ENCODE measurements at places on chromosomes 3 and 15.

GRCh38 chr15:27232876-27233275 lies 261.9 kb downstream of the GABRG3 start:
- H3K4me3 ChIP-seq: no peak overlapping the region
- H3K27me3 ChIP-seq: no peaks in the 10 kb centered on the region
- no peak overlapping the region for H3K27ac ChIP-seq
- peaks cover 18% of the 10 kb centered on the region for H3K4me1 ChIP-seq

GRCh38 chr3:70539908-70540307 lies 227.5 kb upstream of the MDFIC2 start:
- peaks cover 4% of the 10 kb centered on the region for H3K4me1 ChIP-seq
- no peak for DNase-seq
- H3K4me3 ChIP-seq: no peak overlapping the region
- peaks cover 7% of the 10 kb centered on the region for H3K27me3 ChIP-seq

DNA sequence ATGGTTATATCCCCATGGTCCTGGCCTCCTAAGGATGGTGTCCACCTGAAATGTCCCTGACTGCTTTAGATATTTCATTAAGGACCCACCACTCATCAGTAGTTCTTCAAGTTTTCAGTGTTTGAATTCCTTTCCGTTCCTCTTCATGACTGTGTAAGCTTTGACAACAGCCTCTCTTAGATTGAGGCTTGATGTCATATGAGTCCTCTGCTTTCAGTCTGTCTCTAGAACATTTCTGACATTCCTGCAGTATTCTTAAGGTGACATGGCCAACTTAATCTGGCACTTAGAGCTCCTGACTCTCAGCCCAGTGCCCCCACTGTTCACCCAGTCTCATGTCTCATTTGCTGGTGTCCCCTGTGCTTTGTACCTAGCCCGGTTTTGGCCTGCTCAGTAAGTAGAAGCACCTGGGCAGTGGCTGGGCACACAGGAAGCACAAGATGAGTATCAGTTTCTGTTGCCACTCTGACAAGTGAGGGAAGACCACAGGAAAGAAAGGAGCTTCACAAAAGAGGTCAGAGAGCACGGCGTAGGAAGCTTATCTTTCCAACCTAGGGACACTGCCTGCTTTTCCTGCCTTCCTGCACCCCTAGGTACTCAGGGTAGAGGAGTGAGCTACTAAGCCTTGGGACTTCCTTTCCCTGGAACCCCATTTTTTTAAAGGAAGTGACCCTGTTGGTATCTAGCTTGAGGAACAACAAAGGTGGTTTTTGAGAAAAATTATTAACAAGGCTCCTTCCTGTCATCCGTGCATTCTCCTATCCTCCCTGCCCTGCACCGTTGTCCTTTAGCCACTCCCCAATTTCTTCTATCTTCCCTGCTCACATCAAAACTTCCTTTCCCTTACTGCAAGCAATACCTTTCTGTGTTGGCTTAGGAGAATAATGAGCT lies 103.1 kb downstream of the KLHL25 start:
- H3K4me3 ChIP-seq: no peak overlapping the region
- peak overlapping the region; percentile 61 for H3K27ac ChIP-seq
- H3K27me3 ChIP-seq: no peaks in the 10 kb centered on the region
- H3K4me1 ChIP-seq: peaks cover 26% of the 10 kb centered on the region

DNA sequence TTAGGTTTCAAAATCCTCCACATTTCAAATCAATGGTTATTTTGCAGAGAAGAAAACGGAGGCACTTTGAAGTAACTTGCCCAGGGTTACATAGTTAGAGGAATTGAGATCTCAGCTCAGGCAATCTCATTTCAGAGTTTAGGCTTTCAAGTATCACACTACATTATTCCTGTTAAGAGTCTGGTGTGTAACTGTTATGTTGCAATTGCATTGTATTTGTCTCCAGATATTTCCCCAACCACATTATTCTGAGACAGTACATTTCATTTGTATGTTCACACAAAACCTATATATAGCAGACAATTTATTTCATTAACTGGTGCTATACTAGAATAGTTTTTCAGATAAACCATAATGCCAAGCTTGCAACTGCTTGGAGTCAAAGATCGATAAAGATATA lies 154.2 kb upstream of the TSPAN3 start:
- no peak for DNase-seq
- H3K36me3 ChIP-seq: no peaks in the 10 kb centered on the region
- H3K27me3 ChIP-seq: no peaks in the 10 kb centered on the region
- peaks cover 25% of the 10 kb centered on the region for H3K4me1 ChIP-seq

DNA sequence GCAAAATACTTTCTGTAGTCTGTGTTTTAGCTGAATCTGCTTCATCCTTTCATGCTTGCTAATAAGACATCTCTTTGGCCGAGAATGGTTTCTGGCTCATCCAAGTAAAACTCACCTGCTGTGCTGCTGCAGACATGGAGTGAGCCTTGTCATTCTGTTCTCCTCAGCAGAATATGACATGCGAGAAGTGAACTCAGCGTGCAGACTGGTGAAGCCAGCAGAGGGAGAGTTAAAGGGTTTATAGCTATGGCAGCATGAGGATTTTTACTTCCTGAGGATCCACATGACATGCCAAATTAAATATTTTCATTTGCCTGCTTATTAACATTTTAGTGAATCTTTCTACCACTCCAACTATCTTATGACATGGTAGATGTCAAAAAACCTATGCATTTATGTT lies 658.4 kb upstream of the NECTIN3 start:
- H3K4me1 ChIP-seq: peaks cover 5% of the 10 kb centered on the region
- no peaks in the 10 kb centered on the region for H3K36me3 ChIP-seq
- DNase-seq: no peak
- H3K4me3 ChIP-seq: no peak overlapping the region
- no peaks in the 10 kb centered on the region for H3K27me3 ChIP-seq

GRCh38 chr3:27345493-27345892 lies 23.7 kb downstream of the NEK10 start:
- no peaks in the 10 kb centered on the region for H3K27me3 ChIP-seq
- no peak overlapping the region for H3K4me3 ChIP-seq
- no peaks in the 10 kb centered on the region for H3K36me3 ChIP-seq
- DNase-seq: no peak
- H3K4me1 ChIP-seq: no peaks in the 10 kb centered on the region
- no peak overlapping the region for H3K27ac ChIP-seq

DNA sequence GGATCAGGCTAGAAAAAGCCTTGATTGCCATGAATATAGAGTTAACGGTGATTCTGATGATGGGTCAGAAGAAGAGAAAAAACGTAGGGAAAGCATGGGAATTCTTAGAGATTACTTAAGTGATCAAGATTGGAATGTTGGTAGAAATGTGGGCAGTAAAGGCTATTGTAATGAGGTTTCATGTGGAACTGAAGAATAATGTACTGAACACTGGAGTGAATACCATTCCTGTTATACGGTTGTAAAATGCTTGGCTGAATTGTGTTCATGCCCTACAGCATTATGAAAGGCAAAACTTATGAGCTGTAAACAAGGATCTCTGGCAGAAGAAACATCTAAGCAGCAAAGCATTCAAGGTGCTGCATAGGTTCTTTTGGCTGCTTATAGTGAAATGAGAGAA lies 414.1 kb upstream of the CBLB start:
- no peaks in the 10 kb centered on the region for H3K4me1 ChIP-seq
- no peak overlapping the region for H3K27ac ChIP-seq
- no peak for DNase-seq
- no peak overlapping the region for H3K4me3 ChIP-seq
- no peaks in the 10 kb centered on the region for H3K36me3 ChIP-seq

DNA sequence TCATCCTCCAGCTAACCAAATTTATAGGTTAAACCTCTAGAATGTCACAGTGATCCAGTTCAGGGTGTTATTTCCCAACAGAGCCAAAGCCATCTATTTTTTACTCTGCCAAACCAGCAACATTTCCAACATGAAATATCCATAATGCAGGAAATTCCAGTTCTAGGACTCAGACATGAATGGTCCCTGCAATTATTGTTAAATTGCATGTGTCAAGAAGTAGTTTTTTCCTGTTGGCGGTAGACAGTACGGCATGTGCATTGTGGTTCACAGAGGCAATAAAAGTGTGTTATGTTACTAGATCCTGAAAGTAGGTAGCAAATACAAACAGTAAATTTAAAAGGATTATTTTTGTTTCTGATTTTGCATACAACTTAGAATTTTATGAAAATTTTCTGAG lies 215.7 kb upstream of the THBS1 start:
- H3K4me3 ChIP-seq: no peak overlapping the region
- H3K27me3 ChIP-seq: no peaks in the 10 kb centered on the region
- DNase-seq: no peak
- H3K4me1 ChIP-seq: no peaks in the 10 kb centered on the region

DNA sequence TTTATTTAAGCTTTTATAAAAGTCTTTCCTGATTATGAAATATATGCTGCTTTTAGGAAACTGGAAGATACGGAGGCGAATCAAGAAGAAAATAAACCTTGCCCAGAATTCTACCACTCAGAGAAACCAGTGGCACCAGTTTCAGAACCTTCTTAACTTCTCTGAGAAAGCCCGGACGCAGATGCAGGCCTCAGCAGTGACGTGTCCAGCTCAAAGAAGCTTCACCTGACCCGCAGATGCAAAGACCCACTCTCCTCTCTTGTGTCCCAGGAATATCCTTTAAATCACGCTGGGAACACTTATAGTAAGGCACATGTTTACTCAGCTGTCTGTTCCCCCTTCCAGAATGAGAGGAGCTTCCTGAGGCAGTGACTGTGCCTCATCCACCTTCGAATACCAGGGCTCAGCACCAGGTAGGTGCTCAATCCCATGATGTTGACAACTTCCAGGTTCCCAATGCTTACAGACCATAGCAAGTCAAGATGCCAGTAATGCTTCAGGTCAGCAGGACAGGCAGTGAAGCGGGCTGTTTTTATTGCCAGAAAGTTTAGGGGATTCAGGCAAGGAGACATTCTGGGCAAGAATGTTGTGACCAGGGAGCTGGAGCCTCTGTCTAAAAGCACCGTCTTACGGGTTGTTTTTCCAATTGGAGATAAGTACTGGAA lies 39.9 kb upstream of the LDHAL6B start:
- H3K36me3 ChIP-seq: peaks cover 8% of the 10 kb centered on the region
- no peak for DNase-seq
- H3K4me3 ChIP-seq: no peak overlapping the region
- no peak overlapping the region for H3K27ac ChIP-seq
- H3K4me1 ChIP-seq: peaks cover 9% of the 10 kb centered on the region

DNA sequence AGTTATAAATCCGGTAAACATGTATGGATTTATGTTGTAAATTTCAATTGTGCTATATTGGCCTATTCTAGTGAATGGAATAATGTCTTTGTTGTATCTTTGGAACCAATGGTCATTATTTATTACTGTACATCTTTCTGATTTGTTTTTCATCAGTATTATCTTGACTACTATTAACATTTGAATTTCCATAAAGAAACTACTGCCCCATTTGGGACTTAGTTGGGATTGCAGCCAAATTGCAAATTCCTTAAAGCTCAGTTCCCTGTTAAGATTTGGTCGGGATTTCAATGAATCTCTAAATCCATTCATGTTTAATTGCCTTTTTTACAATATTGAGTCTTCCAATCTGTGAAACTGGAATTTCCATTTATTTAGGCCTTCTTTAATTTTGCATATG lies 822.4 kb upstream of the CADM2 start:
- no peaks in the 10 kb centered on the region for H3K36me3 ChIP-seq
- no peaks in the 10 kb centered on the region for H3K27me3 ChIP-seq
- H3K27ac ChIP-seq: no peak overlapping the region
- H3K4me3 ChIP-seq: no peak overlapping the region
- H3K4me1 ChIP-seq: no peaks in the 10 kb centered on the region

- H3K27ac ChIP-seq: peak overlapping the region; percentile 94
- no peak for DNase-seq
- peaks cover 13% of the 10 kb centered on the region for H3K36me3 ChIP-seq
- H3K27me3 ChIP-seq: peaks cover 15% of the 10 kb centered on the region
- H3K4me3 ChIP-seq: peak overlapping the region; percentile 65
Observed at GRCh38 chr3:47849699-47850563, 47.0 kb downstream of the DHX30 start.

GRCh38 chr3:48543271-48543866 lies 13.2 kb downstream of the PFKFB4 start:
- H3K4me3 ChIP-seq: no peak overlapping the region
- H3K4me1 ChIP-seq: no peaks in the 10 kb centered on the region
- peaks cover 2% of the 10 kb centered on the region for H3K36me3 ChIP-seq
- no peak for DNase-seq
- H3K27ac ChIP-seq: peak overlapping the region; percentile 6
- H3K27me3 ChIP-seq: no peaks in the 10 kb centered on the region

DNA sequence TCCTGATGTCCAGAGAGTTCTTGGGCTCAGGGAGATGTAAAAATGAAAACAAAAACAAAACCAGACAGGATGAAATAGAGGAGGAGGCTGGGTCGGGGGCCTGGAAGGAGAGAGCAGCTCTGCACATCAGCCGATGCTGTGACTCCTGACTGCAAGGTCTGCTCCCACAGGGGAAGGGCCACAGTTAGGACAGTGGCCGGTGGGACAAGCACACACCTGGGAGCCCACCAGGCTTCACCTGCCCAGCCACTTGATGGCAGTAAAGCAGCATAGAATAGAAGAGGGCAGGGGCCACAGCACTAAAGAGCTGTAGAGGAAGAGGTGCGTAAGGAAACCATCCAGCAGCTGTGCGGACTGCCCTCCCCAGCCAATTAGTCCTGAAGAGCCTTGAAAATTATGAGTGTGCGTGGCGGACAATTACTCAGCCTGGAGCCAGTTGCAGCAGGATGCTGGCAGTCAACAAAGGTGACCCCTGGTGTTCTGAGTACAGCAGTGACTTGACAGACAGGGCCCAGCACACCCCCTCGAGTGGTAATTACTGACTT lies 29.8 kb downstream of the ALS2CL start:
- H3K27ac ChIP-seq: no peak overlapping the region
- no peak overlapping the region for H3K4me3 ChIP-seq
- H3K4me1 ChIP-seq: peaks cover 35% of the 10 kb centered on the region
- no peak for DNase-seq

- peaks cover 24% of the 10 kb centered on the region for H3K4me1 ChIP-seq
- H3K27ac ChIP-seq: no peak overlapping the region
- no peak overlapping the region for H3K4me3 ChIP-seq
- no peaks in the 10 kb centered on the region for H3K27me3 ChIP-seq
- DNase-seq: no peak
Observed at GRCh38 chr15:80095969-80096368, 36.5 kb downstream of the ZFAND6 start.

GRCh38 chr15:52529341-52529924 lies 753 bp upstream of the MYO5A start:
- peak; percentile 14 for DNase-seq
- H3K27ac ChIP-seq: peak overlapping the region; percentile 47

- H3K4me1 ChIP-seq: peaks cover 5% of the 10 kb centered on the region
- no peak for DNase-seq
- no peaks in the 10 kb centered on the region for H3K36me3 ChIP-seq
- no peak overlapping the region for H3K27ac ChIP-seq
- H3K4me3 ChIP-seq: no peak overlapping the region
Observed at GRCh38 chr3:59480486-59480995, 430.7 kb upstream of the CFAP20DC start.

GRCh38 chr3:156102267-156102931 lies 18.0 kb upstream of the KCNAB1 start:
- no peaks in the 10 kb centered on the region for H3K36me3 ChIP-seq
- H3K27ac ChIP-seq: no peak overlapping the region
- H3K27me3 ChIP-seq: no peaks in the 10 kb centered on the region
- no peaks in the 10 kb centered on the region for H3K4me1 ChIP-seq
- no peak overlapping the region for H3K4me3 ChIP-seq
- DNase-seq: no peak

- H3K4me1 ChIP-seq: peaks cover 4% of the 10 kb centered on the region
- no peaks in the 10 kb centered on the region for H3K27me3 ChIP-seq
- H3K4me3 ChIP-seq: no peak overlapping the region
- no peak for DNase-seq
- H3K36me3 ChIP-seq: peaks cover 4% of the 10 kb centered on the region
- no peak overlapping the region for H3K27ac ChIP-seq
Observed at GRCh38 chr3:32493437-32494414, 8.9 kb downstream of the CMTM6 start.
